ENCODE measurements at places on chromosomes 5 and 9.

DNA sequence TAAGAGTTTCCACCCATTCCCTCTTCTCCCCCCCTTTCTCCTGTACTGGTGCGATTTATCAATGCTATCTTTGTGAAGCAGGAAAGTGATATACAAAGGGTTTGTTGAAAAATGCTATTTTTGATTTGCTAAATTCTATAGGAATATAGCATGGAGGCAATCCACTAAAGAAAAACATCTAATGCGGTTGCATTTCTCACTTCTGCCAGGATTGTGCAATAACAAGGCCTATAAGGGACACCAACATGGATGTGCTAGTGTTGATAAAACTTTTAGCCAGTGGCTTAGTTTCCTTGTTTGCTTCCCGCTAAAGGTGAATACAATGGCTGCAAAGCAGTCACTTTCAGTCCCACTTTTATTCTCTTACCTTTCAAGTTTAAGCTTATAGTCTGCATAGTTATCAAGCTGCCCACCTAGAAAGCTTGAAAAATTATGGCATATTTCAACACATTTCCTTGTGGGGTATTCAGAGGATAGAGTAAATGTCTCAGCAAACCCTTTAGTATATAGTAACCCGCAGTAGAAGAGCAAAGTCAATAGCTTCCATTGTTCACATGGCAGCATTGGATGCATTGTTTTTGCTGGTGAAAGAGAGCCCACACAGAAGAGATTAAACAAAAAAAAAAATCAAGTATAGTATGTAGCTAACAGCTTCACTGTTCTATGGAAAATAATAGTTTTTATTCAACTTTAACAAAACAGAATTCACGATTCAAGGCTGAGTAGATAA, 674.6 kb upstream of the SEMA6A start:
- DNase-seq: no peak

DNA sequence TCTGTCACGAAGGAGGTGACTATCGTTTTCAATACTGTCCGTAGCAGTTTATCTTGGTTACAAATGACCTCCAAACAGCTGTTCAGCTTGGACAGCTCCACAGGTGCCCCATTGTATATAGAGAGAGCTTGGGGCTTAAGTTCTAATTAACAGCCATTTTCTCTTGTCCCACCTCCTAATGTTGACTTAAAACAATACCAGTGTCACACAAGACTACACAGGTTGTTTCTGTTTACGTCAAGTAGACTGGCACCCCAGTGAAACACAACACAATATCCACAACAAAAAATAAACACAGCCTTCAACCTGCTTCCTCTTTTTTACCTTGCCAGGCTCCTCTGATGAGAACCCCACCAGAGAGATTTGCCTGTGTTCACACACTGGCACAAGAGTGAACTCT, 39.8 kb upstream of the TLE1 start:
- DNase-seq: no peak

DNA sequence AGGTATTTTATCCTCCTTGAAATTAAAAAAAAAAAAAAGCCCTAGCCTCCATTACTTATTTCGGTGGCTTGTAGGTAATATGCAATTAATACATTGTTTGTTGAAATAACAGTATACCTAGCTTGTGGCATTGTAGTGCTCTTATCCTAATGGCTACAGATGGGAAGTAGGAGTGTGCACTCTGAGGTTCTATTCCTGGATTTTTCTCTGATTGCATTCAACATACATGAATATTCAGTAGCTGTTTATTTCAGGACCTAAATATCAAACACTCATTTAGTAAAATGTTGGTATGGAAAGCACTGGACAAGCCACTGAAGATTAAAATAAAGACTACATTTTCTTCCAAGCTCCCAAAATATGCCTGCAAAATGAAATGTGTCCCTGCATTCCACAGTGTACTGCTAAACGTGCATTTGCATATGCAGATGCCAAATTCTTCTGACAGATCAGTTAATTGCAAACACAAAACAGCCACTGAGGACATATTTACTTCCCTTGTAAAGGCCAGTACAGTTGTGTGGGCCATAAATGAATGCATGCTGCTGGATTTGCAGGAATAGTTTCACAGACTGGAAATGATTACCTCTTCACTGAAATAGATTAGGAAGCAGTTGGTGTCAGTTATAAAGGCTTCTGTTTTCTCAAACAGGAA, 826.1 kb downstream of the PRELID2 start:
- no peak for DNase-seq

DNA sequence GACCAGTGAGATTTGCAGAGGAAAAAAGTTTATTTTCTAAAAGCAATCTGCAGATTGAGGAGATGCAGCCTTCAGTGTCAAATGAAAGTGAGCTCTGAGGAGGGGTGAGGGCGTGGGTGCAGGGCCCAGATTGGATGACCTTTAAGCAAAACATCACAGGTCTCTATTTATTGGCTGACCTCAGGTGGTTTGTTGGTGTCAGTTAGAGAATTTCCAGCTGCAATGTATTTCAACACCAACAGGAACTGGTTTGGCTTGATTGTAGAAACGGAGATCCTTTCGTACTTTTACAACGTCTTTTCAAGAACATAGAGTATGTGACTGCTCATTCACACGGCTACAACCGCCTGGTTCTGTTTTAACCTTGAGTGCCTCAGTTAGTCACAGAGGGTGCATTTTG, 1069.1 kb downstream of the EFNA5 start:
- no peak for DNase-seq

GRCh38 chr5:111517853-111518501, 5.6 kb upstream of the STARD4 start:
- DNase-seq: no peak

DNA sequence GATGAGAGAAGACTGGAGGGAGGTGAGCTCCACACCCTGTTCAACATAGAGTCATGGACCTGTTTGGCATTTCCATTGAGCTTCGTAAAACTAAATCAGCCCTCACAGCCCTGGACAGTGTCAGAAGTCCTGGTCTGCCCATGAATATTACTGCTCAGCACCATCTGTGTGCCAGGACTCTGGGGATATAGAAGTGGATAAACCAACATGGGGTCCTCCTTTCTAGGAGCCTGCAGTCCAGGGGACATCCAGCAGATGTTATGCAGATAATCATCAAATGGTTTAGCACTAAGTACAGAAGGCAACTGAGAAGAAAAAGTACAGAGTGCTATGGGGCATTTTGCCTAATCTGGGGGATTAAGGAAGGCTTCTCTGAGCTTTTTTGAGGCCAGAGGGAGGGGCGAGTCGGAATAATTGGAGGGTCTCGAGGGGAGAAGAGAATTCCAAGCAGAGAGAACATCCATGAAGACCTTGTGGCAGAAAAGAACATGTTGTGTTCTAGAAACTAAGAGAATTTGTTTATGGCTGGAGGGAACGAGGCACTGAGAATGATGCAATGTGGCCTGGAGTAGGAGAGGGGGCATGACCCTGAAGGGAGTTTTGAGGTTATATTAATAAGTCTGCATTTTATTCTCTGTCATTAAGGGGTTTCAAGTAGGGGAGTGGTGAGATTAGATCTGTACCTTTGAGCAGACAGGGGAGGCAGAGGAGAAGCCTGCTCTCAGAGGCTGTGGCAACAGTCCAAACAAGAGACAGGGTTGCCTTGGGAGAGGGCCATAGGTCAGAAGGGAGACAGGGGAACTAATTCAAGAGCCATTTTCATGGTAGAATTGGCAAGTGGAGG, 63.5 kb upstream of the SLC2A8 start:
- no peak for DNase-seq

- no peak for DNase-seq
Observed at GRCh38 chr5:3642231-3642630, 46.6 kb downstream of the IRX1 start.

DNA sequence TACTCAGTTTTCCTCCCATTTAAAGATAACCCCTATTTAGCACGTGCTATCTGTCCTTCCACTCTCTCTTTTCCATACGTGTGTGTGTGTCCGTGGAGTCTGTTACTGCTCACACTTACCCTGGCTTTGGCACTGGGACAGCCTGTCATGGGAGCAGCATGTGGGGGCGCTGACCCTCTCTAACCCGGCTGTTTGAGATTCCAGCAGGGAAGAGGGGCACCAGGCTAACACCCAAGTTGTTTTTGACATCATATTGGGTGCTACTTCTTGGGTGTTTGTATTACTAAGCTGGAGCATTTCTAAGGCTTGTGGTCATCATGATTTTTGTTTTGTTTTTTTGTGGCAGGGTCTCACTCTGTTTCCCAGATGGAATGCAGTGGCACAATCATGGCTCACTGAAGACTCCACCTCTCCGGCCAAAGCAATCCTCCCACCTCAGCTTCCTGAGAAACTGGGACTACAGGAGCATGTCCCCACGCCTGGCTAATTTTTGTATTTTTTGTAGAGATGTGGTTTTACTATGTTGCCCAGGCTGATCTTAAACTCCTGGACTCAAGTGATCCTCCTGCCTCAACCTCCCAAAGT, 56.9 kb upstream of the SIMC1 start:
- no peak for DNase-seq

DNA sequence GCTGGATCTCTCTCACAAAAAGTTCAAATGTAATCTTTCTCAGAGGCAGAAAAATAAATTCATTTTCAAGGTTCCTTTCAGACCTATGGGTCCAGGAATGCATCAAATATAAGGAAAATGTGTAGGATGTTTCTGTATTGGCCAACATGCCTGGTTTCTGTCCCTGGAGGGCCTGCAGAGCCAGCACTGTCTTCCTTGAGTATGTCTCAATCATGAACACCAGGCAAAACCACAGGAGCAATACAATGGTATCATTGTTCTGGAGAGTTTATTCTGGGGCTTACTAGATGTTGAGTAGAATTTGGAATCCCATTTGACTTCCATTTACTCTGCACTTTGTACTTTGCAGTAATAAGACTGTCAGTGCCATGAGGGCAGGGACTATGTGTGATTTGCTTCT, 23.5 kb downstream of the INSYN2B start:
- DNase-seq: no peak

- no peak for DNase-seq
Observed at GRCh38 chr5:58182287-58182841, 277.5 kb downstream of the PLK2 start.

DNA sequence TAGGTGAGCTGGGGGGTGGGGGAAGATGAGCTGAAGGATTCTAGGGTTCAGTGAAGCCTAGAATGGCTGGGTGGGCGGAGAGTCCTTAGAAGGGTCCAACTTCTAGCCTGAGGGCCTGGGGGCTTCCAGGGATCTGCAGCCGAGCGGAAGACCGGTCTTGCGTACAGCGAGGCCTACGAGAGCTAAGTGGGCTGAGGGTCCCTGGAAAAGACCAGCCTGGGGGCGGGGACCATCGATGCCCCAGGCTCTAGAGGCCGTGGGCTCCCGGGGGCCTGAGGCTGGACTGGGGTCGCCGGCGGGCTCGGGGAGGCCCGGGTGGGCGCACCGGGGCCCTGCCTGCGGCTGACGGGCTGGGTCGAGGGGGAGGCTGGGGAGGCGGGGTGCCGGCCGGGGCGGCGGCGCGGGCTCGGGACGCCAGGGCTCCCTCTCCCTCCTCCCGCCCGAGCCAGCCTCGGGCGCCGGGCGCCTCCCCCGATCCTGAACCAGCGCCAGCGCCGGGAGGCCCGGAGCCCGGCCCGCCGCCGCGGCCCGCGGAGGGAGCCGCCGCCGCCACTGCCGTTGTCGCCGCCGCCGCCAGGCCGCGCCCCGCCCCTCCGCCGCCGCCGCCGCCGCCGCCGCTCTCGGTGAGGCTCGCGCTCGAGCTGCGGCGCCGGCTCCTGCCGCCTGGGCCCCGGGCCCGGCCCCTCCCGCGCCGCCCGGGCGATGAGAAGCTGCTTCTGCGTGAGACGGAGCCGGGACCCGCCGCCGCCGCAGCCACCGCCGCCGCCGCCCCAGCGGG, at the start of gene MVB12B:
Gene MVB12B (plus strand): TSS at position 602 of the 778 bp plus-strand sequence. CDS start 101 bp downstream, at position 703.
- no peak for DNase-seq

- no peak for DNase-seq
Observed at GRCh38 chr9:4113711-4114110, 186.2 kb downstream of the GLIS3 start.

- no peak for DNase-seq
Observed at GRCh38 chr5:41875121-41875520, 4.9 kb upstream of the OXCT1 start.

GRCh38 chr5:169837686-169838085, 142.6 kb downstream of the INSYN2B start:
- DNase-seq: no peak

DNA sequence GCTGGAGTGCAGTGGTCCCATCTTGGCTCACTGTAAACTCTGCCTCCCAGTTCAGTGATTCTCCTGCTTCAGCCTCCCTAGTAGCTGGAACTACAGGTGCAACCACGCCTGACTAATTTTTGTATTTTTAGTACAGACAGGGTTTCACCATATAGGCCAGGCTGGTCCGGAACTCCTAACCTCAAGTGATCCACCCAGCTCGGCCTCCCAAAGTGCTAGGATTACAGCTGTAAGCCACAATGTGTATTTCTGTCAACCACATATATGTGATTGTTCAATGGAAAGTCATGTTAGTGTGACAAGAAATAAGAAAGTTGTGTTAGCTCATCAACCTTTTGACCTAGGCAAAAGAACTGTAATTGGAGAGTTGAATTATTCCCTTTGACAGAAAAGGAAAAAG, 677.1 kb upstream of the CHD1 start:
- DNase-seq: no peak

- DNase-seq: no peak
Observed at GRCh38 chr9:3664044-3664443, 138.2 kb upstream of the RFX3 start.

DNA sequence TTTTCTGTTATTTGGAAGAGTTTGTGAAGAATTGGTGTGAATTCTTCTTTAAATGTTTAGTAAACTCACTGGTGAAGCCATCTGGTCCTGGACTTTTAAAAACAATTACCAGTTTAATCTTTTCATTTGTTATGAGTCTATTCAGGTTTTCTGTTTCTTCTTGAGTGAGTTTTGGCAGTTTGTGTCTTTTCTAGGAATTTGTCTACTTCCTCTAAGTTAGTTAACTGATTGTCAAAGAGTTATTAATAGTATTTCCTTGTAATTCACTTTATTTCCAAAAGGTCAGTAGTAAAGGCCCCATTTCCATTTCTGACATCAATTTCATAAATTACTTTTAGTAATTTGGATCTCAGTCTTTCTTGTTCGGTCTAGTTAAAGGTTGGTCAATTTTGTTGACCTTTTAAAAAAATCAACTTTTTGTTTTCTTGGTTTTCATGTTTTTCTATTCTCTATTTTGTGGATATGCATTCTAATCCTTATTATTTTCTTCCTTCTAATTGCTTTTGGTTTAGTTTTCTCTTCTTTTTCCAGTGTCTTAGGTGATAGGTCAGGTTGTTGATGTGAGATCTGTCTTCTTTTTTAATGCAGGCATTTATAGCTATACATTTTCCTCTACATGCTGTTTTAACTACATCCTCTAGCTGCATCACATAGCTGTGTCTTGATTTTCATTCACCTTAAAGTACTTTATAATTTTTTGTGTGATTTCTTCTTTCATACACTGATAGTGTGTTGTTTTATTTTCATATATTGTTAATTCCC, 7.3 kb upstream of the SMIM3 start:
- no peak for DNase-seq

GRCh38 chr5:3139499-3139931, 388.0 kb upstream of the IRX2 start:
- no peak for DNase-seq
